ENCODE measurements at places on chromosomes 16 and 17.

- DNase-seq, result no peak
Measured at GRCh38 chr16:55876854-55877253, 1.7 kb upstream of the CES5A start.

DNA sequence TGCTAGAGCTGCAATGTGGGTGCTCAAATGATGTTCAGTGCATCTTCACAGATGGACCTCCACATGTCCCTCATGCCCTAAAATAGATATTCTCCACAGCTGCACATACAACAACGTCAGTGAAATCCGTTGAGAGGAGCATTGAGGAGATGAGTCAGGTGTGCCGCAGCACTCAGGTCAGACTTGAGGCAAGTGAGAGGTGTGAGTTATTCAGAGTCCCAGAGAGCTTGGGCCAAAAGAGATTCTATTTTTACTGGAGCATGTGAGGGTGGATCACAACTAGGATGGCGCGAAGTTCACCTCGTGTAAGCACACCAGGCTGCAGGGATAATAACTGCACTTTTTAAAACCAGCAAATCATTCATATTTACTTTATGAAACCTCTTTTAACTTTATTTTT, 645.3 kb downstream of the MAF start:
- no peak for DNase-seq

GRCh38 chr17:44236444-44236991, 17.0 kb upstream of the UBTF start:
- DNase-seq, result no peak

DNA sequence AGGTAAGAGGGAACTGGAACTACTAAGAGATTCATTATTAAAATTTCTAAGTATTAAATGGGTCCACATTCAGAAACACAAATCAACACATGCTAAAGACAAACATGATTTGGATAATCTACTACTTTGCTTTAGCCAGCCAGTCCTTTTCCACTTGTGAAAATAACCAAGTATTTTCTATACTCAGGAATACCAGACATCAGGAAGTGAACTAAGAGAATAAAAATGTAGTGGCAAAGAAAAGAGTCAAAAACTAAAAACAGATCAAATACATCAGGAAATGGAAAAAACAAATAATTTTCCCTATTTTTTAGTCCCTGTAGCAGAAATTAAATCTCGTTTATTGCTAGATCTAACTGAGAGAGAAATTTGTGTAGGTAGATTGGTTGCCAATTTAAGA, 78.0 kb downstream of the MYO1D start:
- no peak for DNase-seq

- no peak for DNase-seq
Measured at GRCh38 chr16:70701036-70701435, 15.2 kb upstream of the MTSS2 start.

Measured in HEK293T (cell line).